ENCODE measurements at places on chromosomes 16 and 17. TPM values are rescaled to one million over a fixed set of nuclear protein-coding genes. Genes with fewer than 3 reads are reported as not detected.

CRYBA1 gene
- not detected for polyA plus RNA-seq

ELP5 gene
- 86.0 TPM for polyA plus RNA-seq

TMEM208 gene
- polyA plus RNA-seq: 91.9 TPM

SLC6A2 gene
- not detected for polyA plus RNA-seq

TOM1L1 gene
- 3.3 TPM for polyA plus RNA-seq

HSD17B1 gene
- polyA plus RNA-seq: 1.7 TPM

Data from psoas muscle (tissue), 8 donors.